ENCODE measurements at places on chromosomes 3 and 15. TPM values are rescaled to one million over a fixed set of nuclear protein-coding genes. Genes with fewer than 3 reads are reported as not detected.

The ITPKA gene
- total RNA-seq = 44.2 TPM

The ARID3B gene
- total RNA-seq = 0.72 TPM

The NR2E3 gene
- total RNA-seq = not detected

The CASR gene
- total RNA-seq = not detected

The DCBLD2 gene
- 148 TPM for total RNA-seq

The CCR9 gene
- total RNA-seq = not detected

The IGDCC3 gene
- 0.08 TPM for total RNA-seq

The ENTPD3 gene
- not detected for total RNA-seq

The FES gene
- 16.2 TPM for total RNA-seq

The PKM gene
- 1,015 TPM for total RNA-seq

The TMEM44 gene
- total RNA-seq = 15.0 TPM

The SMCO1 gene
- total RNA-seq = not detected

The MED12L gene
- total RNA-seq = 0.80 TPM

The CKMT1A gene
- total RNA-seq = not detected

The OIP5 gene
- total RNA-seq = 8.9 TPM

The RPL22L1 gene
- total RNA-seq = 169 TPM

The GRK7 gene
- under 0.01 TPM for total RNA-seq

The GUCA1C gene
- not detected for total RNA-seq

The MYZAP gene
- 0.72 TPM for total RNA-seq

The C3orf85 gene
- not detected for total RNA-seq

Measured in epithelial cell of alveolus of lung (primary cell).